ENCODE measurements at places on chromosomes 12 and 14.

GRCh38 chr14:58118097-58118815 lies 33.8 kb downstream of the ARMH4 start:
- H3K4me1 ChIP-seq = no peaks in the 10 kb centered on the region
- no peak for DNase-seq
- H3K36me3 ChIP-seq = no peaks in the 10 kb centered on the region
- peaks cover 20% of the 10 kb centered on the region for H3K27me3 ChIP-seq

DNA sequence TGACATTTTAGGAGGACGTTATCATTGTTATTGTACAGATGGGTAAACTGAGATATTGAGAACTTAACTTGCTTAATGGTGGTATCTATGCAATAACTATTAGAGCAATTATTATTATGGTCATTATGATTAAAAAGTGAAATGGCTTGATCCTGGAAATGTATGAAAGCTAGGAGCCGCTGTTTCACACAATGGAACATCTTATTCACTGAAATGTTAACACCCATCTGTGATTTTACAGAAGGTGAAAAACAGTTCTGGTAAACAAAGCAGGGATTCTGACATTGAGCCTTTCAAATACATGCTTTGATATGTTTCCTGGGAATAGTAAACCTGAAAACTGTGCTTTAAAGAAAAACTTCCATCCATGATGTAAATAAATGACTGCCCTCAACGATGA lies 261.4 kb downstream of the BTG1 start:
- no peak for DNase-seq
- no peak overlapping the region for H3K4me3 ChIP-seq
- H3K27ac ChIP-seq = no peak overlapping the region
- peaks cover 20% of the 10 kb centered on the region for H3K4me1 ChIP-seq

GRCh38 chr14:68551045-68551683 lies 241.7 kb downstream of the ZFP36L1 start:
- no peak for DNase-seq
- H3K27ac ChIP-seq = no peak overlapping the region
- no peaks in the 10 kb centered on the region for H3K27me3 ChIP-seq
- no peaks in the 10 kb centered on the region for H3K36me3 ChIP-seq
- H3K4me3 ChIP-seq = no peak overlapping the region

- no peak for DNase-seq
- H3K4me1 ChIP-seq = no peaks in the 10 kb centered on the region
- no peaks in the 10 kb centered on the region for H3K36me3 ChIP-seq
- H3K27ac ChIP-seq = no peak overlapping the region
These were observed 184.3 kb upstream of the RTL1 start for GRCh38 chr14:101087614-101088394.

DNA sequence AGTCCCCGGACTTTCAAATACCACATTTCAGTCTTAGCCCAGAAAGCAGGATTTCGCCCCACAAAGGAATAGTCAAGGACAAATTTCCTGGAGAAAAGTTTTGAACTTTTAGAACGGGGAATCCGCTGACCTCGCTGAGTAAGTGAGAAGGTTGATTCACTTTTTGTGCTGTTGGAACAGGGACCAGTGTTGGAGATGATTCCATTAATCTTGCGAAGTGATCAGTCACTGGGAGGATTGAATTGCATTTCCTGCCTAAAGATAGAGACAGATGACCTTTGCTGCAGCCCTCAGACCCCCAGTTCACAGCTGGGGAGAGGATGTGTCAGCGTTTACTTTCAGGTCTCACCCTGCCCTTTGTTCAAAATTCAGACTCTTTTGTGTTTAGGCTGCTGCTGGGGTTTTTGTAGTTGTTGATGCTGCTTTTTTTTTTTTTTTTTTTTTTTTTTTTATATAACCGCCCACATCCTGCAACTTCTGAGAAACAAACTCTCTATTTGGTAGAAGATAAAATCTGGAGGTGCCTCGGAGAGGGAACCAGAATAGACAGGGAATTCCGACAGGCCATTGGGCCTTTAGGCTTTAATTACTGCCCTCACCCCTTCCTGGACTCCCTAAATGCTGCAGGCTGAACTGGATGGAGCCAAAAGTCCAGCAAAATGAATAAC lies 9.8 kb upstream of the KDM2B start:
- peak; percentile 82 for DNase-seq
- H3K4me3 ChIP-seq = peak overlapping the region; percentile 83
- H3K4me1 ChIP-seq = peaks cover 22% of the 10 kb centered on the region
- H3K36me3 ChIP-seq = peaks cover 19% of the 10 kb centered on the region

- DNase-seq = no peak
- H3K27ac ChIP-seq = no peak overlapping the region
- H3K4me3 ChIP-seq = no peak overlapping the region
- no peaks in the 10 kb centered on the region for H3K36me3 ChIP-seq
- H3K4me1 ChIP-seq = no peaks in the 10 kb centered on the region
These were observed 908.5 kb upstream of the FBXO33 start for GRCh38 chr14:40340708-40341107.

GRCh38 chr12:91506452-91506851 lies 323.8 kb upstream of the DCN start:
- no peaks in the 10 kb centered on the region for H3K27me3 ChIP-seq
- DNase-seq = no peak
- H3K27ac ChIP-seq = no peak overlapping the region
- no peak overlapping the region for H3K4me3 ChIP-seq
